Posterior cingulate gyrus (tissue), 11 donors: ENCODE measurements at places on chromosomes 2 and 18.
A peak's percentile ranks its signal among the peaks of the same experiment; 100 is the strongest.

GRCh38 chr2:201872591-201872990 lies 66.3 kb downstream of the CDK15 start:
- no peak for DNase-seq

GRCh38 chr2:14363976-14364375 lies 268.5 kb upstream of the LRATD1 start:
- no peak for DNase-seq

DNA sequence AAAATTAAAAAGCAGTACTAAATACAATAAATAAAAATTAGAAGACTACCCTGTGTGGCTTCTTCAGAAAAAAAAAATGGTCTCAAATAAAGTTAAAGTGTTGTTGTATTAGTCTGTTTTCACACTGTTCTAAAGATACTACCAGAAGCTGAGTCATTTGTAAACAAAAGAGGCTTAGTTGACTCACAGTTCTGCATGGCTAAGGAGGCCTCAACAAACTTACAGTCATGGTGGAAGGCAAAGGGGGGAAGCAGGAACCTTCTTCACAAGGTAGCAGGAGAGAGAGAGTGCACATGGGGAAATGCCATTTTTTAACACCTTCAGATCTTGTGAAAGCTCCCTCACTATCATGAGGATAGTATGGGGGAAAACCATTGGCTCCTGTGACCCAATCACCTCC lies 612.8 kb downstream of the RNF144A start:
- no peak for DNase-seq

- no peak for DNase-seq
These were observed 174.3 kb downstream of the BCL2 start for GRCh38 chr18:63145166-63145850.

DNA sequence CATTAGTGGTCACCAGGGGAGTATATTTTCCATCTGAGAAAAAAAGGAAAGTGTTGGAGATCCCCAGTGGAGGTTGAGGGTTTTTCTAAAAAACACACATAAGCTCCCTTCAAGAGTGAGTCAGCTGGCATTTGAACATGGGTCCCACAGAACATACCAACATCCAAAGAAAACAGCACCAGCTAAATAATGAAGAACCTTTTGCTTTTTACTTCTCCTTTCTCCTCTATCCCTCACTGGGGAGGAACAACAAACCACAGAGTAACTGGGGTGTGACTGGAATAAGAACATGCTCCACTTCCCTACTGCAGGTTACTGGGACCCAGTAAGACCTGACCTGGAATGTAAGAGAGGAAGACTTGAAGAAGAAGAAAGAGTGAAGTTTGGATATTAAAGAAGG lies 56.5 kb upstream of the RAPH1 start:
- no peak for DNase-seq

GRCh38 chr2:120875431-120875830 lies 139.8 kb downstream of the GLI2 start:
- no peak for DNase-seq

GRCh38 chr2:222598611-222599010 lies 57.3 kb downstream of the FARSB start:
- DNase-seq, result no peak

GRCh38 chr2:45993476-45993991 lies 303.7 kb upstream of the EPAS1 start:
- no peak for DNase-seq

DNA sequence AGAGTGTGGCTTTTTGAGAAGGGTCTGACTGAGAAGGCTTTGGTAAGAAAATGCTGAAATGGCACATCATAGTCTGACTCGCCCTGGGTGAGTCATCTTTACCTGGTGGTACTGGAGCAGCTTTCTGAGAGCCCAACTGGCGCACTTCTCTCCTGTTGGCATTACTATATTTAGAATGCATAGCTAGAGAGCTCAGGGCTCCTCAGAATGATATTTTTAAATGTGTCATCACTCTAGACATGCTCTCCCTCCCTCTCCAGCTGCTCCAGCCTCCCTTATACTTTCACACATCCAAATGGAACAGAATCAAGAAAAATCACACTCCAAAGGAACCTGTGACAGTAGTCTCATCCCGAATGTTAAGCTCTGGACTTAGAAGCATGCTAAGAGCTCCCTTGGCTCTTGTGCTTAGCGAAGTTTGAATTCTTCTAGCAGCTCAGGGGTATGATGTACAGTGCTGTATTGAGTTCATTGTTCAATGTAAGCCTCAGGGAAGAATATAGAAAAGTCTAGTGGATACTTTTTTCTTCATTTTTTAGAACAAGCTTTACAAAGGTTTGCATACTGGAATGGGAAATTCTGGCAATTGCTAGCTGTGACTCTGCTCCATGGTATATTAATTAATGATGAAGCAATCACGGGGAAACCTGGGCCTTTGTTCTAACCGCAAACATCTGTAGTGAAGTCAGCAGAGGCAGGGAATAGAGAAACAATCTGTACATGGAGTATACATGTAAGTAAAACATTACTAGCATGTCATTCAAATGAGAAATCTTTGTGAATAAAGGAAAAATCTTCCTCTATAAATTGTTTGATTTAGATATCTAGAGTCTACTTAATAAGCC lies 751.2 kb upstream of the NRXN1 start:
- no peak for DNase-seq

- DNase-seq, result no peak
These were observed 75.8 kb upstream of the SLC14A2 start for GRCh38 chr18:45539491-45539891.

- DNase-seq, result no peak
These were observed 550 bp downstream of the MYL12B start for GRCh38 chr18:3262234-3263131.

GRCh38 chr2:219509780-219510511 lies 4.3 kb upstream of the ASIC4 start:
- peak; percentile 56 for DNase-seq

DNA sequence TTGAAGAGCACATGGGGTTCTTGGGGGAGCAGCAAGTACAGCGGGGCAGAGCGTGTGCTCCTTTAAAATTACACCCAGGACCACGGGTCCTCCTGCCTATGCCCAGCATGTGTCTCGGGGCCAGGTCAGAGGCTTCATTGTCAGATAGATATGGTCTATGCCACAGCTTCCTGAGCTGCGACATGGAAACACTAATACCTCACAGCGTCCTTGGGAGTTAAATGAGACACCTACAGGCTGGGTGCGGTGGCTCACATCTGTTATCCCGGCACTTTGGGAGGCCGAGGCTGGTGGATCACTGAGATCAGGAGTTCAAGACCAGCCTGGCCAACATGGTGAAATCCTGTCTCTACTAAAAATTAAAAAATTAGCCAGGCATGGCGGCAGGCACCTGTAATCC lies 110.8 kb upstream of the ATL2 start:
- no peak for DNase-seq

GRCh38 chr2:66839551-66840320 lies 404.8 kb downstream of the MEIS1 start:
- no peak for DNase-seq

DNA sequence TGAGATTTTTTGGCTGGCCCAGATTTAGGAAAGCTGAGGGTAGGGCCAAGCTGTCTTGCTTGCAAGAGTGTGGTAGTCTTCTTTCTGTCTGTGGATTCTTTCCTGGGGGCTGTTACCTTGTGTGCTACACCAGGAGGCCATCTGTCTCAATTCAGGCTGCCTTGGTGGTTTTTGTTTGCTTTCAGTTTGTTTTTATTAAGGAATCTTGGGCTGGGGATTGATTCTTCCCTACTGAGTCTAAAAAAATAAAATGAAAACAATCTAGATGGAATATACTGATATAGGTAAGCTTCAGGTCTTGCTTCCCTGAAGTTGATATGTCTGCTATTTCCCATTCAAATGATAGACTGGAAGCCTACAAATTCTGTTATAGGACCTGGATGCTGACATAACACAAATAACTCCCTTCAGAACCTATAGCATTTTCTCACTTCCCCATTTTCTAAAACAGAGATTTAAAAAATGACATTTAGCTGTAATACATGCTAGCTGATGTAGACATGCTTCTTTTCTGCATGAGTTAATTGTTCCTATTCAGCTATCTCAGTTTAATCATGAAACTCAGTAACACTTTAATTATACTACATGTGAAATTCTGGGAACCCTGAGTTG lies 5.3 kb downstream of the LHCGR start:
- no peak for DNase-seq

GRCh38 chr2:8090748-8091700 lies 590.8 kb upstream of the ID2 start:
- no peak for DNase-seq

DNA sequence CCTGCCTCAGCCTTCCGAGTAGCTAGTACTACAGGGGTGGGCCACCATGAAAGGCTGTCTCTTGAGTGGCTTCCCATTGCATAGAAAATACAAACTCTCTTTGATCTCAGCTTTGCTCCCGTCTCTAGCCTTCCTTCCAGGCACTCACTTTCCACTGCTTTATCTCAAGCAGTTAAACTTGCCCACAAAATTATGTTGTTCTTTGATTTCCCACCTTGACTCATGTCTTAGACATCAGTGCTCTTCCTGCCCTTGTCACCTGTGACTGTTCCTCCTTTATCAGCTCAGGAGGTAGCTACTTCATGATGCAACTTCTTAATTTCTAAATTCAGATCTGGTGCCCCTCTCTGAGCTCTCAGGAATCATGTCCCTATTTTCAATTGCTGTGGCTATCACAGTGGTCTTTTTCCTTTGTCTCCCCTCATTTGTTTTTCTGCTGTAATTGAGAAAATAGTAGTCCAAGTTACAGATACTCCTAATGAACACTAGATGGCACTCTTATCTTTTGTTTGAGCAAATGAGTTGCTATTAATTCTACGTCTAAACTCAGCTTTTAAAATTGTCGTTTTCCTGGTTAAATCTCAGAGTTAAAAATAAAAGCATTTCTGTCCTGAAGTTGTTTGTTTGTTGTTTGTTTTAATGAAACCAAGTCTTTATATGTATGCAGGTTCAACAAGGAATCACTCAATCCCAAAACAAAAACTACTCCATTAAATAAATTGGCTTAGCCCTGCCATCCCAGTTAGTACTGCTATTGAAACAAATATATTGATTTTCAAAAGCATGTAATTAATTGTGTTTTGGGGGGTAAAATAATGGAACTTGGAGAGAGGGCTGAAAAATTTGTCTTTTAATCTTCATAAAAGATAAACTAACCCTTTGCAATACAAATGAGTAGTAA lies 46.9 kb upstream of the GREB1L start:
- no peak for DNase-seq

- DNase-seq, result no peak
These were observed 50.1 kb upstream of the ITM2C start for GRCh38 chr2:230814616-230815015.

GRCh38 chr2:112204411-112204810 lies 50.4 kb downstream of the ZC3H8 start:
- no peak for DNase-seq

GRCh38 chr2:226030788-226031646 lies 631.5 kb downstream of the NYAP2 start:
- DNase-seq, result peak; percentile 95

- DNase-seq, result no peak
These were observed 22.3 kb downstream of the LRATD1 start for GRCh38 chr2:14654835-14655282.

DNA sequence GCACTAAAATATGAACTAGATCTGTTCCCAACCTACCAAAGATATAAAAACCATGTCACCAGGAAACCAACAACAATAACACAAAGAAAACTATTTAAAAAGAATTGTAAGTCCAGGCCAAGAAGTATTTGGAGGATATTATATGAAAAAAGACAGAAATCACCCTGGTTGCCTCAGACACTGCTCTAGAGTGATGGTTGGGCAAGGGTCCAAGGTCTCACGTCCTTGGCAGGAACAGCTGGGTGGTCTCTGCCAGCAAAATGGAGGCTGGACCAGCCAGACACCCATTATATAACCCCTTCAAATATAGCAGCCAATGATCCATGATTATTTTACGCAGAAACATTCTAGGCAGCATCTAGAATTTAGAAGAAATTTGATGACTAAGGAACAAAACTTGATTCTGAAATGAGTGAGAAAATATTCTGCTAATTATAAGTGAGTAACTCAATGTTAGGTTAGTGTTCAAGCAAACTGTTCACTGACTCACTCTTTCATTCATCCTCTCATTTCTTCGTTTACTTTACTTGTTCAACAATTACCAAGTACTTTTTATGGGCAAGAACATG lies 35.4 kb downstream of the MRPL35 start:
- DNase-seq, result no peak

DNA sequence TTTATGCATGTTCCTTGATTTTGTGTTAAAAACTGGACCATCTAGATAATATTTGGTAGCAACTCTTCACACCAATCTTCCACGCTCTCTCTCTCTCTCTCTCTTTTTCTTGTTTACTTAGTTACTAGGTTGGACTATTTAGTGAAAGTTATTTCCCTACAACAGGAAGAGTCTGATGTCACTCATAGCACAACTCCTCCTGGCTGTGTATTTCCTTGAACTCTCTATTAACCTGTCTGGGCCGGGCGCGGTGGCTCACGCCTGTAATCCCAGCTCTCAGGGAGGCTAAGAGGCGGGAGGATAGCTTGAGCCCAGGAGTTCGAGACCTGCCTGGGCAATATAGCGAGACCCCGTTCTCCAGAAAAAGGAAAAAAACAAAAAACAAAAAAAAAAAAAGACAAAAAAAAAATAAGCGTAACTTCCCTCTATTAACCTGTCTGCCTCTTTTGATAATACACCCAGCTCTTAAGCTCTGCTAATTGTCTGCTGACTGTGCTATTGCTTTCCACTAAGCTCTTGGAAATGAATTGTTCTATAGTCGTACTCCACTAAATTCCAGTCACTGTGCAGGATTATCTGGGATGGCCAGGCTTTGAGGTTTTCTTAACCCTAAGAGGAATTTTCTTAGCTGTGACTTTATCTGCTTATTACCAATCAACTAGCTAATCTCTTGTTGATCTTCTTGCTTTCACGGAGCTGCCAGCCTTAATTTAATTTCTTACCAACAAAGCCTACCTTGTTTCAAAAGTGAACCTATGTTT lies 18.1 kb upstream of the CDH19 start:
- DNase-seq, result no peak

GRCh38 chr2:66897691-66898150 lies 462.8 kb downstream of the MEIS1 start:
- no peak for DNase-seq
